ENCODE measurements at places on chromosomes 16 and 17.

- DNase-seq: peak; percentile 24
Measured at GRCh38 chr17:16918443-16918842, 53.5 kb downstream of the TNFRSF13B start.

- DNase-seq: no peak
Measured at GRCh38 chr16:66901626-66902025, 17.1 kb downstream of the CDH16 start.

- DNase-seq: peak; percentile 20
Measured at GRCh38 chr17:46869975-46870803, 18.8 kb downstream of the WNT9B start.

DNA sequence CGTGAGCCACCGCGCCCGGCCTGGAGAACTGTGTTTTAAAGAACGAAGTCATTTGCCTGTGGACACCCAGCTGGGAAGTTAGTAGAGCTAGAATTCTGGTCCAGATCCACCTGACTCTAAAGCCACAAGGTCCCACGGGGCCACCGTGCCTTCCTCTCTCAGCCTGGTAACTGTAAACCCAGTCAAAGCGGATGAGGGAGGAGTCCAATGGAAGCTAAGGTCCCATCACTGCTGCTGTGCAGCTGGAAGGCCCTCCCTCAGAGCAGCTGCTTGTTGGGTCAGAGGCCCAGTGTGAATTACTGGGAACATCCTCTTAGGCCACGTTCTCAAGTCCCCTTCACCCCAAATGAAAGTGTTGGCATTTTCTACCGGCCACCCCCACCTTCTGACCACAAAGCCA, 48.8 kb upstream of the CACNG5 start:
- no peak for DNase-seq

- DNase-seq: no peak
Measured at GRCh38 chr17:17254036-17254435, 17.1 kb upstream of the FLCN start.

GRCh38 chr16:58105631-58106030, 23.6 kb downstream of the CFAP20 start:
- no peak for DNase-seq

GRCh38 chr16:84315422-84315821, 20.7 kb downstream of the WFDC1 start:
- DNase-seq: no peak

GRCh38 chr17:81966343-81967243, 5.6 kb upstream of the NOTUM start:
- DNase-seq: peak; percentile 66

DNA sequence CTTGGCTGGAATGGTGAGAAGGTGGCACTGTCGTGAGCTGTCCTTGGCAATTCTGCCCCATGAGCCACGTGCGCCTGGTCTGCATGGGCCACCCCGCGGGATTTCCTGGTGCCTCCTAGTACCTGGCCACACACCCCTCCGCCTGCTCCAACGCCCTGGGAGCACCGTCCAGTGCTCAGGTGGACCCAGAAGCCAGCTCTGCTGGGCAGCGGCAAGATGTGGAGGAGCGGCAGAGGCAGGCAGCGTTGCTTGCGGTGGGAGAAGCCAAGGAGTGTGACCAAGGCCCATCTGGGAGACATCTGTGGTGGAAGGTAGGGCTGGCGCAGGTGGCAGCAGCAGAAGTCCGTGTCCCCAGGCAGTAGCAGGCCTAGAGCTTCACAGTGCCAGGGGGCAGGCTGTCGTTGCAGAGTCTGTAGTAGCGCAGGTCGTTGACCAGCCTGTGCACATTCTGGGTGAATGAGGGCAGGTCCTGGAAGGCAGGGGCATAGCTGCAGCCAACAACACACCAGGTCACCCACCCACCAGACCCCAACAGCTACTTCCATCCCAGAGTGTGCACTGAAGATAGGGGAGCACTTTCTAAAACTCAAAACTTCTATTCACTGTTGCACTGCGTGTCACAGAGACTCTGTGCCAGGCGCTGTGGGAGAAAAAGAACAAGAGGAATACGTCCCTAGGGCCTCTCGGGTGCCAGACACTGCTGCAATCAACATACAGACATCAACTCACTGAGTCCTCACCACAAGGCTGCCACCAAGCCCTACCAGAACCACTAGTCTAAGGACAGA, 34.9 kb upstream of the GSG1L start:
- DNase-seq: no peak

- no peak for DNase-seq
Measured at GRCh38 chr16:59634951-59635350, 900.8 kb upstream of the GOT2 start.

DNA sequence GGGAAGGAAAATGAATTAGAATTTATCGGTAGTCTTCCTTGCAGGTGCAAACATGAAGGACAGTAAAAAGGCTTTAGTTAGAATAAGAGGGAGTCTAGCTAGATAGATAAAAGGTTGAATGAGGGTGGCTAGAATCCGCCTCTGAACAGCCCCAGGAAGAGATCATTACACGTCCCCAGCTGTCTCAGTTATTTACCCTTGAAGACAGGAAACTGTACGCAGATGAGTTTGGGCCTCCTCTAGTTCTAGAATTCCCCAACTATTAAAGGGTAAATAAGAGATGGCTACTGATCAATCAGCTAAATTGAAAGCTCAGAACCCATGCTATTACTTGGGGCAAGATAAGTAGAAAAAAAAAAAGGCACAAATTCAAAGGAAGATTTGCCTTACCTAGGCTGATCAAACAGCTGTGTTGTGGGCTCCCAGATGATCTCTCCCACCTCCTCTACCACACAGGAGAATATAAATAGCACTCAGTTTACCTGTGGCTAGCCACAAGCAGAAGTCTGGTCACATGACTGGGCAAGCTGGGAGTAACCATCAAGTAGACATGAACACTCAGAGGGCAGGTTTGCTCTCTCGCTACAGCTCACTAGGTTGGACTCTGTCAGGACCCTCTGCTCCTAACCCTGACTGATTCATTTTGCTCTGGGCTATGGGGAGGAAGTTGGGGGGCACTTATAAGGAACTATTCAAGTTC, 17.0 kb downstream of the FAM117A start:
- DNase-seq: no peak

DNA sequence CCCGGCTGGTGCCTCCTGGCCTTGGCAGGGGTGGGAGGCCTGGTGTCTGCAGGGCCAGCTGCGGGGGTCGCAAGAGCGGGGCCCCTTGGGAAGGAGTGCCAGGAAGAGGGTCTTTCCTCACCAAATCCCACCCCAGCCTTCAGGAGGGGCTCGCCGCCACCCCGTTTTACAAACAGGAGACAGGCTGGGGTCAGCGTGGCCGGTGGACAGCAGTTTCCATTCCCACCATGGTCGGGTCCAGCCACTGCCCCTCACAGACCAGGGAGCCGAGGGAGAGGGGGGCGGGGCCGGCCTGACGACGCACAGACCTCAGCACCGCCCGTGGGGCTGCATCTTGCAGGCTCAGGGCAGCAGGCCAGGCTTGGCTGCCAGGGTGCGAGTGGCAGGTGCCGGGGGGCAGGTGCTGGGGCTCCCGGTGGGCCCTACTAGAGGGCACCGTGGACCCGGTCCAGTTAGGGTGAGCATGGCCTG, 7.6 kb downstream of the CBFA2T3 start:
- no peak for DNase-seq

DNA sequence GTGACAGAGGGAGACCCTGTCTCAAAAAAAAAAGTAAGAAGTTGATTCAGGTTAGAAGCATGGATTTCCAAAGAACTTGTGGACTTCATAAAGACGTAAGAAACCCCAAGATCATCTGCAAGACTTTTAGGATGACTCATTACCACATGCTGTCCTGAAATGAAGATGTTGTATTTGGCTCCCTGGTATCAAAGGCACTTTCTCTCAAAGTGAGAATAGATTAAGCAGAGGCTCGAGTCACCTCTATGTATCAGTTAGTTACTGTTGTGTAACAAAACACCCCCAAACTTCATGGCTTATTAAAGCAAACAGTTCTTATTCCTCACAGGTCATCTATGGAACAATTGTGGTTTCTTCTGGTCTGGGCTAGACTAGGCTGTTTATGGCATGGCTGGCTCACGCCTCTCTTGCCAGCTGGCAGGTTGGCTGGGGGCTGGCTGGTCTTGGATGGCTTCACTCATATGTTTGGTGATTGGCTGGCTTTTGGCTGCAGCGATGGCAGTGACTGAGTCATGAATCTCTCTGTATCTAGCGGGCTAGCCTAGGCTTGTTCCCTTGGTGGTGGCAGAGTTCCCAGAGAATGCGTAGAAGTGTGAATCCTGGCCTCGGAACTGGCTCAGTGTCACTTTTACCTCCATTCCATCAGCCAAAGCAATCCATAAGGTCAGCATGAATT, 60.4 kb upstream of the MSI2 start:
- no peak for DNase-seq

DNA sequence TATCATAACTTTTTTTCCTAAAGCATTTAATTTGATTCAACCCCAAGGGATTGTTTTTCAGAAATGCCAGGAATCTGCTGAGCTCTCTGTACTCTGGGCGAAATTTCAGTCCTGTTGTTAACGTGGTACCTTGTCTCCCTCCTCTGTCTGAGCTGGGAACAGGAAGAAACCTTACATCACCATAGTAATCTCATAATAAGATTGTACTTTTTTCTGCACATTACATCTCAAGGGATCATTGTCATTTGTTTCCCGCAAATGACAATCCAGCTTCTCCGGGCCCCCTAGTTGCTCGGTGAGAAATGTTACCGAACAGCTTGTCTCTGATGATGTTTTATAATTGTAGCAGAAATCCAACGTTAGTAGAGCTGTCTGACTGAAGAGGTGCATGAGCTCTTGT, 152.7 kb upstream of the ERCC4 start:
- no peak for DNase-seq
